Substantia nigra (tissue), 51 donors: ENCODE measurements at places on chromosomes 2 and 18.

DNA sequence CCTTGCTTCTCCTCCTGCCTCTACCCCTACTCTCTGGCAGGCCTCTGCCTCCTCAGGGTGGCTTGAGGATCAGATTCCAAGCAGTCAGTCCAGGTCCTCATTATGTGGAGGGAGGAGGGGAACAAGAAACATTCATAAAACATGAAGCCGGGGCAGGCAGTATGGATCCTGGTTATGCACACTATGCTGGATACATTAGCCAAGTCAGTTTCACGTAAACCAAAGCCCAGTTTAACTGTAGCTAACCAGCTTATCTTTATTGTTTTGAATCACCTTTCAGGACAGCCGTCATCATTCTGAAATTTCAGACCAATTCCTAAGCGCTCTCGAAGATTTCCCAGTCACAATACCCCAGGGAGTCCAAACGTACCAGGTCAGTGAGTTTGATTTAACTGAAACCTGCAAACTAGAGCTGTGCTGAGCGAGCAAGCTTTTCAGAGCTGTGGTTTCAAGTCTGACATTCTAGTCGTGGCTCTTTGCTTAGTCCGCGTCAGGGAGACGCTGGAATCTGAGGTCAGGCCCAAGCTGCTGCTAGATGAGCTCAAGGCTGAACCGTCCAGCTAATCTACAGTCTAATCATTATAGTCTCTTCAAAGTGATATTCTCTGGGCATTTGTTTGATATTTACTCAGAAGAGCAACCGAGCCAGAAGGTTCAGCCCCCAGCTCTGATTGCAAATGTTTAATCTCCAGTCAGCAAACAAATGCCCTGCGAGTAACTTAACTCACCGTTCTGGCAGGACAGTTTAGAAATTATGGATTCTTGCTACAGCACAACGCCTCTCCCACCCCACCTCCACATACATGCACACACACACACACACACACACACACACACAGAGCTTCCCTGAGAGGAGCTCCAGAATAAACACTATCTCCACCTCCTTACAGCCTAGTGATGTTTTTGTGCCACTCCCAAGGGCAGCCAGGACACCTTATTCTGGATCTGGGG is 63.8 kb upstream of the BZW1 start:
- DNase-seq: no peak

DNA sequence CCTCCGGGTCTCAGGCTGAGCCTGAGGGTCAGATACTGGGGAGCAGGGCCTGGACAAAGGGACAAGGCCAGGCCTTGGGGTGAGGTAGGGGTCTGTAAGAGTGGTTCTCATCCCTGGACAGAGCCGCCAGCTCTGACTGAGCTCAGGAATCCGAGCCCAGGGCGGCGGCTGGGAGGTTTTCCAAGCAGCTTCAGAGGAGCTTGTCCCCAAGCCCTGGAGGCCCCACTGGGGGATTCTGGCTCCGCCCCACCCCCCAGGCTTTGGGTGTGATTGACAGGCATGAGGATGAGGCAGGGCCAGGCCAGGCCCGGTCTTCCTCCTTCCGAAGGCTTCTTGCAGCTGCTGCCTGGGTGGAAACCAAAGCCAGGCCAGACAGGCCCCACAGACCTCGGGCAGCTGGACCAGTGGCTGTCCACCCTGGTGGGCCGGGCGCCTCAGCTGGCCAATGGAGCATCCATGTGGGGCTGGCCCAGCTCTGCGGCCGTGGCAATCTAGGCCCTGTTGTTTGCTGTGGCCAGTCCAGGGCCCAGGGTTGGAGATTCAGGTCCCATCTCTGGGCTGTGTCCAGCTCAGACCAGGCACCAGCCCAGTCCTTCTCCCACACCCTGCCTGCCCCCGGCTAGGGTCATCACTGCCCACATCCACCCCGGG is 23.1 kb upstream of the GPC1 start:
- DNase-seq: no peak

- peak; percentile 8 for DNase-seq
These were observed 20.4 kb downstream of the IFIH1 start for GRCh38 chr2:162297925-162298552.

DNA sequence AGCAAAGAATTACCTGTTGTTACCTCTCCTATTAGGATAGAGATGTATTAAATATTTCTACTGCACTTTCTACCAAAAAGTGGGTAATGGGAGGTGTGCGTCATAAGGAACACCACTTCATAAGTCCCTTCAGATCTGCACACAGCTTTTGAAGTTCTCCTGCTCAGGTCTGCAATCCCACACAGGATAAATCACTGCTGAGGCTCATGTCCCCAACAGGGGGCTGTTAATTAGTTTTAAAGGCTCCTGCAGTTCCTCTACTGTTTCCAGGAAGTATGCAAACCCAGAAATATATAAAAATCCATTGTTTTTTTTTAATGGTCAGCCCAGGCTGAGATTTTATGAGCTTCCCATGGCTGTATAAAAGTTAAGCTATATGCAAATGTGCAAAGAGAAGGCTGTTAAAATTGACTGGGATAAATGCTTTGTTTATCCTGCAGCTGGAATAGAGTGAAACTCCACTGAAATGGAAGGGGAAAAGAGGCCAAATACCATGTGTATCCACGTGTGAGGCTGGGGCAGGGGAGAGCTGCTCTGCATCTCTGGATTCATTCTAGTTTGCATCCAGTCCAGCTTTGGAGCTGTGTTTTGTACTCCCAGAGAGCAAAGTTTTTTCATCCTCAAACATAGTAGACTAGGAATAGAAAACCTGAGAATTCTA is 903.7 kb downstream of the TDRD15 start:
- DNase-seq: no peak

- DNase-seq: no peak
These were observed 167.2 kb downstream of the DDX1 start for GRCh38 chr2:15758848-15759247.

DNA sequence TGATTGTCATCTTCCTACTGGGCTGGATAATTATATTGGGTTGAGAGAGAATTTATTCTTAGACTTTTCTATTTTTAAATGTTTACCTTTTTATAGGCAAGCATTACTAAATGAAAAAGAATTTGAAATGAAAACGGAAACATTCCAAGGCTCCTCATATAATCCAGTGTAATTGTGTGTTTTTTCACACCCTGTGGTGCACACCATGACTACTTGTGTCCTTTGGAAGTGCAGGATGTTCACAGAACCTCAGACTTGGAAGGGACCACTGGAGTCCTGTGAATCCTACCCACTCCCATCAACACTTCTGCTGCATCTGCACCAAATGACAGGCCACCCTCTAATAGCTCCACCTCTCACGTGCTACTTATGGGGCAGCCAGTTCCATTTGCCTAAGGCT is 48.0 kb downstream of the NAT8 start:
- no peak for DNase-seq

DNA sequence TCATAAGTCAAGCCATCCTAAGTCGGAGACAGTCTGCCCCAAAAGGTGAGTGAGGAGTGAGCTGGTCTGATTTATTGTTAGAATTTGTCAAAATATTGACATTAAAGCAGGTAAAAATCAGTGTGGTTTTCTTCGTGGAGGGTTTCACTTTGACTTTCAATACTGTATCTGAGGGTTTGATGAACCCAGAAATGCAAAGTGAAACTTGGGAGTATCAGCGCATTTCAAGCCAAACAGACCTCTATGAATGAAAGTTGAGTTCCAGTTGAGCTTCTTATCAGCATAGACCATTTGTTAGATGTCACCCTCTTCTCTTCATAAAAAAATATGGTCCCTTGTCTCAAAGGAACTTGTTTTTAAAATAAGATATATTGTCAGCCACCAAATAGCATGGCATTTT is 21.7 kb upstream of the CXCR4 start:
- no peak for DNase-seq

GRCh38 chr2:37615804-37616676 is 55.4 kb downstream of the CDC42EP3 start:
- DNase-seq: no peak

GRCh38 chr2:134119713-134120405 is 134.0 kb upstream of the MGAT5 start:
- DNase-seq: peak; percentile 87

- no peak for DNase-seq
These were observed 179.8 kb upstream of the HAAO start for GRCh38 chr2:42971947-42972736.

DNA sequence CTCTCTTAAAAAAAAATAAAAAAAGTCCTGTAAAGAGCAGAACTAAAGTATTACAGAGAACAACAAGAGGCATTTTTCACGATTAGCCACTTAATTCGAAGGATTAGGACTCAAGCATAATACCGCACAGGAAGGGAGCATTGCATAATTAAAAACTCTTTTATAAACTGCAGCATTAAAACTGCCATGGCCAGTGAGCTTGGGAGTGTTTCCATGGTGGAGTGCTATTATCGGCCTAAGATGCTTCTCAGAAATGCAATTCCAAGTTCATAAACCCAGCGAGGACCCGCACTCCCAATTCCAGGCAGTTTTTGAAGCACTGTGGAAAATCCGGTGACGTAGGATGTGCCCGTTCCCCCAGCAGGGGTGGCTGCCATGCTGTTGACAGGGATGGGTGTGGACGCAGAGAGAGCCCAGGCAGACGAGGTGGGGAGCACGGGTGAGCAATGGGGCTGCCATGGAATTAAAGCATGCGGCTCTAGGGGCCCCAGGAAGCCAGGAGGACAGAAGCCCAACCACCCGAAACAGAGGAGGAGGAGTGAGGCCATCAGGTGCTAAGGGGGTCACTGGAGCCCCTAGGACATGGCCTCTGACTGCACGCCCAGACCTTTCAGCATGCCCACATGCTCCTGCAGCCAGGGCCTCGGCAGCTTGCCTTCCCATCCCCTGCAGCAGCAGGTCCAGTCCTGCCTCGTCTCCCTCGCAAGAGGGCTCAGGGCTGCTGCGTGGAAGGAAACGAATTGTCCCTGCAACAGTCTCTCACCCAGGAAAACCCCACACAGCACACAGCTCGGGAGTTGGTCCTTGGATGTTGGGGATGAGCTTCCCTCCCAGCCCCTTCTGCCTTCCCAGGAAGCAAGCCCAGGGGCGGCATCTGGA is 233.4 kb downstream of the NDUFA10 start:
- DNase-seq: no peak

DNA sequence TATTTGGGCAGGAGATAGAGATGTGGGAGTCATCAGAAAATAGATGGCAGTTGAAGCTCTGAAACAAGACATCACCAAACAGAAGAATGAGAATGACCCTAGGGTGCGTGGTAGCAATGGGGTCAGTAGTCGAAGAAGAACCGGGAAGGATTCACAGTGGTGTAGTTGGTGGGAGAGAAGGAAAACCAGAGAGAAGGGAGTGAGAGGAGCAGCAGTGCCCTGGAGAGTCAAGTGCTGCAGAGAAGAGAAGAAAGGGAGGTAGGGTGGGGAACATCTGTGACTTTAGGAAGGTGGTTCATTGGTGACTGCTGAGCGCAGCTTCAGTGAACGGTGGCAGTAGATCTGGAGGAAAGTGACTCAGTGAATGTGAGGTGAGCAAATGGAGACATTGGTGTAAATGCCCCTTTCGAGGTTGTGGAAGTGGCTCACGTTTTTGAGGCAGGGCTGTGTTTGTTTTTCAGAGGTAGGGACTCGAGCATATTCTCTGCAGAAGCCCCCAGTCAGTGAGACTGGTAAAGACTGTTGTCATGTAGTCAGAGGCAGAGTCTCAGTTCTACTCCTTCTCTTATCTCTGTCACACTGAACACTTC is 36.4 kb downstream of the CDC42EP3 start:
- DNase-seq: no peak

DNA sequence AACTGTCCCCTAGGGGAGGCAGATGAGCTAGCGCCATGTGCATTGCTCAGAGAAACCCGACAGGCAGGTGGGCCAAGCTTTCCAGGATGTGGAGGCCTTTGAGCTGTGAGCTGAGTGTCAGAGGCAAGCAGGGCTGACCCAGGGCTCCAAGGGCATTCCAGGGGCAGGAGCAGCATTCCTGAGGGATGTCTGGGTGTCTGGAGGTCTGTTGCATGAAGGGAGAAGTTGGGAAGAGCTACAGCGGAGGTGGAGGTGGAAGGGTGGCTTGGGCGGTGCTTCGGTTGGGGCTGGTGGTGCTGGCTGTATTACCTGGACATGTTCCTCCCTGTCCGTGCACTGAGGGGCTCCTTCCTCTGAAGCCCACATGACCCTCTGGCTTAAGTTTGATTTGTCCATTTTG is 102.8 kb downstream of the RNF144A start:
- DNase-seq: no peak

DNA sequence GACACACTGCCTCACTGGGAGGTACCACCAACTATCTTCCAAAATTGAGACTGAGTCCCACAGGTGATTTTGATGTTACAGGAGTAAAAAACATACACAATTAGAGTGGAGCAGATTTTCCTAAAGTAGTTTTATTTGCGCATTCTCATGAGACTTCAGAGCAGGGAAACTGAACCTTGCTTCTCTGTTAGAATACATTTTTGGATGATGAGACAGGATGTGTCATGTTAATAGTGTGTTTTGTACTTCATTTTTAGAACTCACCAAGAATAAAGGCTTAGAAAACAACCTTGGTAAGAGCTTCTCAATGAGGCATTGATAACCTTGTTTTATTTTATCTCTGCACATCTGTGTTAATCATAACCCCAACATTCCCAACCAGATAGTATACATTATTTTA is 310.2 kb upstream of the GALNT5 start:
- no peak for DNase-seq

- no peak for DNase-seq
These were observed 19.8 kb downstream of the MYL12B start for GRCh38 chr18:3281456-3282400.
